Stimulated activated CD4-positive, alpha-beta T cell treated with anti-CD3 and anti-CD28 coated beads, Interleukin-1b, Interleukin-23, amount 100 ng/mL, for 48 hours (primary cell): ENCODE measurements at places on chromosomes 12 and 14.

GRCh38 chr14:102323102-102323501 lies 3.6 kb downstream of the ZNF839 start:
- no peak for DNase-seq

- DNase-seq = no peak
Observed at GRCh38 chr14:99574099-99574880, 29.7 kb downstream of the CCDC85C start.

GRCh38 chr12:56046027-56046780 lies 4.5 kb downstream of the RPS26 start:
- no peak for DNase-seq

- no peak for DNase-seq
Observed at GRCh38 chr14:101538878-101539277, 22.4 kb upstream of the DIO3 start.

DNA sequence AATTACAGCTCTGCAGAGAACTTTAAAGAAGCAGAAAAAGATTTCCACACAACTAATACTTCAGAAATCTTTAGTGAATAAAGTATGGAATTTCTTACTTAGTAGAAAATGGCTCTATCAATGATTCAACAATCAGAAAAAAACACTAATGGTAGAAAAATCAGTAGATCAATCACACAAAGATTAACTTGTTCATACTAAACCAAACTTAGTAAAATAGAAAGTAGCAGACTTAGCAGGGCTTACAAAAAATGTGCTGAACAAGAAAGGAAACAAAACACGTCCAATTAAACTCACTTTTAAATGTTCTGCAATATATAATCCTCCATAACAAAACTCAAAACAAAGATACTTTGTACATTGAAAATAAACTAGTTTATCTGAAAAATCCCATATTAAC lies 38.9 kb downstream of the CEP128 start:
- no peak for DNase-seq

DNA sequence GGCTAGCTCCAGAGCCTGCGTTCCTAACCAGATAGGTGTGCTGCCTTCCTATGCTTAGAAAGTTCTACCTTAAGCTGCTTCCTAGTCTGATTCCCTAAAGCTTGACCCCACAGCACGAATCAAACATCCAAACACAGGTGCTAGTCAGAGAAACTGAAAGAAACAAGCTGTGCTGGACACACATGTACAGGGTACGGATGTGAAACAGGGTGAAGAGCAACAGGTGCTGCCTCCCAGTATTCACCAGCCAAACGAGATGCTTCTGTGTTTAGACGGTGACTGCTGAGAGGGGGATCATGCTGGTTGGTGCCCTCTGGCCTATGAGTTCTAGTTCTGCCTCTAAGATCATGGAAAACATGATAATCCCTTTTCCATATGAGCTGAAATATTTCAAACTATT lies 105.3 kb downstream of the GRIP1 start:
- DNase-seq = no peak

DNA sequence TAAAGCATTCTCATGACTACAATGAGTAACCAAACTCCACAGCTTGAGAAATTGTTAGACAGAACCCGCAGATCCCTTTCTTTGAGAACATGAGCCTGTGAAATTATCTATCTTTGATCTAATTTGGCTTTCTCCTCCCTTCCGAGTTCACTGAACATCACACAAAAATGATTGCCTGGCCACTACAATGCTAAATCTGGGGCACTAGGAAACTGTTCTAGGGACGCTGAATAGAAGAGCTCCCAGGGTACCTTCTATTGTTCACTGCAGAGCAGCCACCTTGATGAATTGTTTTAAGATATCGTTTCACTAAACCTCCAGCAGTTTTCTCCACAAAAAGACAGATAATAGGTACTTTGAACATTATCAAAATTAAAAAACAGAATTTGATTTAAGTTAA lies 47.5 kb downstream of the SINHCAF start:
- DNase-seq = no peak

GRCh38 chr14:68950111-68950510 lies 29.0 kb downstream of the ACTN1 start:
- no peak for DNase-seq

DNA sequence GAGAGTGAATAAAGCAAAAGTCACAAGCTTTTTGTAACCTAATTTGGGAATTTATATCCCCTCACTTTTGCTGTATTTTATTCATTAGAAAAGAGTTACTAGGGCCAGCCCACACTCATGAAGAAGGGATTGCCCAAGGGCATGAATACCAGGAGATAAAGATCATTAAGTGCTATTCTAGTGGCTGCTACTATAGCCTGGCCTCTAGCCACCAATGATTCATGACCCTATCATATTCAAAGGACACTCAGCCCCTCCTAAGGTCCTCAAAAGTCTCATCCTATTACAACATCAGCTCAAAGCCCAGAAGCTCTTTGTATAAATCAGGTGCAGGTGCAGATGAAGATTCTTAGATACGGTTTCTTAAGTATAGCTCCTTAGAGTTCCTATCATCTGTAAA lies 518.1 kb downstream of the TRHDE start:
- no peak for DNase-seq

- no peak for DNase-seq
Observed at GRCh38 chr12:4407136-4407535, 27.6 kb upstream of the FGF23 start.

GRCh38 chr12:128842579-128842978 lies 10.7 kb upstream of the GLT1D1 start:
- no peak for DNase-seq

- no peak for DNase-seq
Observed at GRCh38 chr14:33566082-33566481, 384.8 kb downstream of the EGLN3 start.

DNA sequence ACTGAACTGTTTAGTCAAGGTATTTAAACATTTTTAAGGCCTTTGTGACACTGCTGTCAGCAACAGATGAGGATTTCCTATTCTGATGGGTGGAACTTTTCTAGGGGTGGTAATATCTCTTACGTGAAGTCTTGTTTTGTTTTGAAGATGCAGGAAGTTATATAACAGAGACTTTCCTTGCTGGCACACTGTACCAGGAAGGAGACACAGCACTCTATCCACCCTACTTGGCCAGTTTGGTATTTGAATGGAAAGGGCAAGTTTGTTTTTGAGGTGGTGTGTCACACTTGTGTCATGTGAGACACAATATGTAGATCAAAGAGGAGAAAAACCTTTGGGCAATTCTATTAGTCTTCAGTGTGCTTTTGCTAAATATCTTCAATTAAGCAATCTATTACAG lies 51.6 kb upstream of the SRP54 start:
- peak; percentile 5 for DNase-seq

DNA sequence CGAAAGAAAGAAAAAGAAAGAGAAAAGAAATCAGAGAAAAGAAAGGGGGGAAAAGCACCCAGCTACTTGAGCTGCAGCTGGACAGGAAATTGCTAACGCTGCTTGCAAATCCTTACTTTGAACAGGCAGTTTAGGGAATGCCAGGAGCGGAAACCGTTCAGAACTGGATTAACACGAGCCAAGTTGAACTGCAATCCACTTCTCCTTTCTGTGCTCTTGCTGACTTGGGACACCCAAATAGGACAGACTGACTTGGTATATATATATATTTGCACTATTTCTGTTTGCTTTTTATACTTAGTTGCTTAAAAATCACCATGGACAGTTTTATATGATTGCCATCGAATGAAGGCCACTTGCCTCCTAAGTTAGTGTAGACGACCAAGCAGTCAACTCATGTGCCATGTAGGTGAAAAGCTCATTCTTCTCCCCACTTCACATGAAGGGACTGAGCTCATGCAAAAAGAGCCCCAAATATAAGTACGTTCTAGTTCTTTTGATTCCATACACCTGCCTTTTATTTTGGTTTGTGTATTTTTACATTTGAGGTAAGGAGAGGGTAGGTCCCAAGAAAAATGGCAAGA lies 5.5 kb downstream of the DUSP6 start:
- DNase-seq = no peak

DNA sequence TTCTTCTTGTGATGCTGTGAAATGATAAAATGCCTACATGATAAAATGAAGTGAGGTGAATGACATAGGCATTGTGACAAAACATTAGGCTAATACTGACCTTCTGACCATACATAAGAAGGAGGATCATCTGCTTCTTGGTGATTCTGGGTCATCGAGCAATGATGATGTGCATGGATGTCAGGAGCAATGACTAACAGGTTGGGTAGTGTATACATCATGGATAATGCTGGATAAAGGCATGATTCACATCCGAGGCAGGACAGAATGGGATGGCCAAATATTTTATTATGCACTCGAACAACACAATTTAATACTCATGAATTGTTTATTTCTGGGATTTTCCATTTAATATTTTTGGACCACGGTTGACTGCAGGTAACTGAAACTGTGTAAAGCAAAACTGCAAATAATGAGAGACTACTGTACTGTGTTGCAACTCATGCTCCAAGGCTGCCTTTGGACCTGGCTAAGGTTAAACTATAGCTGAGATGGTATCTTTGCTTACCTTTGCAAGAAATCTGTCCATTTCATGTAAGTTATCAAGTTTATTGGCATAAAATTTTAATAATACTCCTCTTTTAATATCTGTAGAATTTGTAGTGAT lies 7.6 kb upstream of the SLC25A21 start:
- DNase-seq = no peak

DNA sequence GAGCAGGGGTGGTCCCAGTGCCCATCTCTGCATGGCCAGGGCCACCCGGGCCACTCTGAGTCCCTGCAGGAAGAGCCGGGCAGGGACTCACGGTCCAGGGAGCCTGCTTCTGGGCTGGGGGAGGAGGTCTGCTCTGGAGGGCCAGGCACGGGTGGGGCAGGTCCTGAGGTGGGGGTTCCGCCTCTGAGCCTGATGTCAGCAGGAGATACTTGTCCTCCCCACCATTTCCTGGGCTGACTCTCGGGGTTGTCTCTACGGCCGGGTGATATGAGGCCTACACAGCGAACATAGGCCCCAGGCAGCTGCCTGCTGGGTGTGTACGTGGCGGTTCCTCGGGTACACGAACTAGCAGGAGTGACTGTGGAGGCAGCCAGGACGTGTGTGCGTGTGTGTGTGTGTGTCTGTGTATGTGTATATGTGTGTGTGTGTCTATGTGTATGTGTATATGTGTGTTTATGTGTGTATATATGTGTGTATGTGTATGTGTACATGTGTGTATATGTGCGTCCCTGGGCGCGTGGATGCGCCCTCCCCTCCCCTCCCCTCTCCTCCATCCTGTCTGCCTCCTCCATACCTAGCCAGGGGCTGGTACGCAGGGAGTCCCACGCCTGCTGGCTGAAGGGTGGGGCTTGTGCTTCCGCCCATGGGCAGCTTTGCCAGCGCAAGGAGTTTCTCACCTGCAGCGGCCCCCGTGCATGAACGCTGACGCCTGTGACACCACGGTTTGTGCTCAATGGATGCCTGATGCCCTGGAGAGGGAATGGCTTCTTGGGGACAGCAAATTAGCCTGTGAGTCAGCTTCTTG lies 30.4 kb upstream of the TRAF3 start:
- DNase-seq = no peak

- no peak for DNase-seq
Observed at GRCh38 chr12:119668324-119668841, 450 bp downstream of the PRKAB1 start.

- DNase-seq = no peak
Observed at GRCh38 chr12:30953257-30953656, 26.7 kb downstream of the TSPAN11 start.

DNA sequence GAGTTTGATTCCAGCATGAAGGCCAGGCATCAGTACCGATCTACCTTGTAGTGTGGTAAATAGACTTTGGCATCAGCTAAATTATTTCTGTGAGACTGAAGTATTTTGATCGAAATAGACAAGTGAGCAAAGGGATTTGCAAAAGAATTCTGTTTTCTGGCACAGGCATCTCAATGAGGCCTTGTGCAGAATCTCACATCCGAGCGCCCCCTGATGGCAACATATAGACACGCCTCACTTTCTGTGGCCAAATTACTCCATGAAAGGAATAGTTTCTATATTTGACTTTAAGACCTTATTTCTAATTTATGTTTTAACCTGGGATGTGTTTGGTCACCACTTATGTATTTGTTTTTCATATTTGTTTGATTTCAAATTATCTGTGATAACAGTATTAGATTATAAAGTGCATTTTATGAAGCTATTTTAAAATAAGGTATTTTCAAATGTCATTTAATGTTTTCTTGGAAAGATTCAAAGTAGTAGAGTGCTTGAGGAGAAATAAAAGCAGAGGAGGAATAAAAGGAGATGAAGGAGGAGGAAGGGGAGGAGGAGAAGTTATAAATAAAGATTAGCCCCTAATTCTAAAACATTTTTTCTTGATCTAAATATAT lies 731.9 kb downstream of the NRXN3 start:
- DNase-seq = no peak
